ENCODE measurements at places on chromosomes 5 and 9. TPM values are rescaled to one million over a fixed set of nuclear protein-coding genes. Genes with fewer than 3 reads are reported as not detected.

DNA sequence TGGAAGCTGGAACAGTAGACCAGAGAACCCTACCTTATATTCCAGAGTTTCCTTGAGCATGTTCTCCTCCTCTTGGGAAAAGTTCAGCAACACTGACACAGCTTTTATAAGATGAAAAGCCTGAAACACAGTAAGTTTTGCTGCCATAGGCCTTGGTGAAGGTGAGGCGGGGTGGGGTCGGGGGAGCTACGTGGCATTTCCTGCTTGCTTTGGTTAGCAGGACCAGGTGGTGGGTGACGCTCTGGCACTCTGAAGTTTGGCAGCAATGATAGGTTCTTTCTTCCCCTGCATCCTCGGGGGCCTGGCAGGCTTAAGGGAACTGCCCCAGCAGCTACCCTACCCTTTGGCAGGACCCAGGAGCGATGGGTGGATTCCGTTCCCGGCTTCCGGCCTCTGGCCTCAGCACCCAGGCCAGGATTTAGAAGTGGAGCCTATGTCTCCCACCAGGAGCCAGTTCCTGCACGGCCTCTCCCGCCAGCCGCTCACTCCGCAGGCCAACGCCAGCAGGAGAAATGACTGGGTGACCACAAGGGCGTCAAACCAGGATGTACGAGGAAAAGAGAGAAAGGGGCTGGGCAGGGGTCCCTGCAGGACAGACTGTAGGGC is 19.3 kb downstream of the ARPC5L start:
- no peaks in the 10 kb centered on the region for H3K4me1 ChIP-seq
- peaks cover 91% of the 10 kb centered on the region for H3K36me3 ChIP-seq
- H3K4me3 ChIP-seq, result no peak overlapping the region
- H3K27ac ChIP-seq, result no peak overlapping the region
- no peaks in the 10 kb centered on the region for H3K27me3 ChIP-seq
- no peak for DNase-seq

- H3K4me1 ChIP-seq, result peaks cover 9% of the 10 kb centered on the region
- no peaks in the 10 kb centered on the region for H3K27me3 ChIP-seq
- no peak overlapping the region for H3K27ac ChIP-seq
- H3K4me3 ChIP-seq, result peak overlapping the region; percentile 65
These were observed 4.5 kb downstream of the FANCC start for GRCh38 chr9:95313010-95313498.

DNA sequence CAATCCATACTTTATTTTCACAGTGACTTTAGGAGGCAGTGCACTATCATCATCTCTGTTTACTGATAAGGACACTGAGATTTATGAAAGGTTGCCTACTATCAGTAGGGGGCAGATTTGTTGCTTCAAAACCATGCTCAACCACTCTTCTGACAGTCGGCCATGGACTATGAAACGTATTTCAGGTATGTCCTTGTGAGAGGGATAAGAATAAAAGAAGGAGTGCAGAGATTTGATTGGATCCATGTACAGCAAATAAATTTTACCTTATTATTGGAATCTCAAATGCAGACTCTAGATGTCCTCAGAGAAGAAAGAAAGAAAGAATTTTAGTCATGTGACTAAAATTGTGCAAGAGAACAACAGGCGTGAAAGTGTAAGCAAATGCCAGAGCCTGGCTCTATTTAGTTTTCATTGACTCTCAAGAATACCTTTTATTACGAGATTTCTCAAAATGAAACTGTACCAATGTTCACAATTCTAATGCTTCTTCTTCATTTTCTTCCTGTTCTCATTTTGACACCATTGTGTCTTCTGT is 296.6 kb upstream of the RASA1 start:
- no peak overlapping the region for H3K4me3 ChIP-seq
- no peak for DNase-seq
- no peaks in the 10 kb centered on the region for H3K4me1 ChIP-seq
- H3K27ac ChIP-seq, result no peak overlapping the region

GRCh38 chr9:136572828-136573625 is 27.2 kb upstream of the NOTCH1 start:
- peaks cover 3% of the 10 kb centered on the region for H3K4me1 ChIP-seq
- peak; percentile 28 for DNase-seq
- H3K4me3 ChIP-seq, result no peak overlapping the region
- no peaks in the 10 kb centered on the region for H3K27me3 ChIP-seq
- H3K27ac ChIP-seq, result no peak overlapping the region
- H3K36me3 ChIP-seq, result no peaks in the 10 kb centered on the region

DNA sequence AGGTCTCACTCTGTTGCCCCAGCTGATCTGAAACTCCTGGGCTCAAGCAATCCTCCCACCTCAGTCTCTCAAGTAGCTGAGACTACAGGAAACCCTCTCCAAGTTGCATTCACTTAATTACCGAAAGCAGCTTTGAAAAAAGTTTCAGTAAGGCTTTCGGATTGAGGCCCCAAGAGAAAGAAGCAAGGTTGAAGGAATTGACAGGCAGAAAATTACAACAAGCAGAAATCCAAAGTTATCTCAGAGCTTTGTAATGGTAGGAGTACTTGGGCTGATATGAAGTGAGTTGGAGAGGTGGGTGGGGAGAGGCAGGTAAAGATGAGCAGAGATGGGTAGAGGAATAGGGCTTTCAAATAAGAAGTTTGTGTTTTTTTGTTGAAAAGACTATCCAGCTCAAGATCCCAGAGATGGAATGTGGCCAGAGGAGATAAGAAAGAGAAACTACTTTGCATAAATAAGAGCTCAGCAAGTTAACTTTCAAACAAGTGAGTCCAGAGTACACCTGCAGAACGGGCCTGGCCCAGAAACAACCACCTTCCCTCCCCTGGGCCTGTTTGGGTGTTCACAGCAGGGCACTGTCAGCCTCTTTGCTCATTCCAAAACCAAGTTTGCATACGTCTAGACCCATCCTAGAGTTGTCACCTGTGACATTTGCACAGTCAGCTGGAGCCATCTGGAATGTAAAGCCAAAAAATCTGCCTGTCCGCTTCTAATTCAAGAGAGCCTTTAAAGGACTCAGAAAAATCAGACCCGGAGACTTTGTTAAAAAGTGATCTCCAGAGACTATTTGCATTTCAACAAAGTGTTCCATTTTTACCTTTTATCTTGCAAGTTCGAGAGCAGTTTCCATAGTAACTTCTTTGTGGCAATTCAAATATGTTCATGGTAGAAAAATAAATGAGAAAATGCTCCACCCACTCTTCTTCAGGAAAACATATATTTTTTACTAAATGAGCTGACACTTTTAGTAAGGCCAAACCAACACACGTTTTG is 2.2 kb upstream of the CLINT1 start:
- no peaks in the 10 kb centered on the region for H3K36me3 ChIP-seq
- no peak overlapping the region for H3K27ac ChIP-seq
- no peak for DNase-seq

DNA sequence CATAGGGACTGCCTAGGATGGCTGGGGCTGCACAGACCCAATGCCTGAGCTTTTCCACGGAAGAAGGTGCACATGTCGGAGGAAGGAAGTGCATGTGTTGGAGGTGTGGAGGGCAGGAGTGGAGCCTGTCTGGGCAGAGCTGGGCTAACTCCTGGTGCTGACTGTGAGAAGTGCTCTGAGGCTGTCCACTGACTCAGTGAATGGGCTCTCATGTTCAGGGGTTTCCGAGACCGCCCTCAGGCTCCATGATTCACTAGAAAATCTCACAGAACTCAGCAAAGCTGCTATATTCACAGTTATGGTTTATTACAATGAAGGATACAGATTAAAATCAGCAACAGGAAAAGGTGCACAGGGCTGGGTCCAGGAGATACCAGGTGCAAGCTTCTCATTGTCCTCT is 37.2 kb downstream of the NTNG2 start:
- H3K4me3 ChIP-seq, result no peak overlapping the region
- DNase-seq, result no peak
- H3K4me1 ChIP-seq, result no peaks in the 10 kb centered on the region
- no peaks in the 10 kb centered on the region for H3K27me3 ChIP-seq
- no peak overlapping the region for H3K27ac ChIP-seq
- H3K36me3 ChIP-seq, result no peaks in the 10 kb centered on the region

DNA sequence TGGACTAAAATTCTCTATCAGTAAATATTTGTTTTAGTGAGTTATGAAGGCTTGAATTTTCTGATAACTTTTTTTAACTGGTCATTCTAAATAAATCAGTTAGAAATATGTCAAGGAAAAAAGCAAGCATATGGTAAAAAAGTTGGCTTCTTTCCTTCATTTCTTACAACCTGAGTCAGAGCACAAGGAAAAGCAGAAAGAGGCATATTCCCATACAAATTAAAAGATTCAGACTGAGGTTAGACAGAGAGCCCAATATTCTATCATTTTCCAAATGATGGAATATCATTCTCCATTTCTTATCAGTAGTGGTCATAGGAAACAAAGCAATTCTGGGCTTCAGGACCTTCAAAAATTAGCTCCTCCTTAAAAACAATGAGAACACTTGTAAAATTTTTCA is 732.1 kb downstream of the MAT2B start:
- no peaks in the 10 kb centered on the region for H3K36me3 ChIP-seq
- H3K4me3 ChIP-seq, result no peak overlapping the region

DNA sequence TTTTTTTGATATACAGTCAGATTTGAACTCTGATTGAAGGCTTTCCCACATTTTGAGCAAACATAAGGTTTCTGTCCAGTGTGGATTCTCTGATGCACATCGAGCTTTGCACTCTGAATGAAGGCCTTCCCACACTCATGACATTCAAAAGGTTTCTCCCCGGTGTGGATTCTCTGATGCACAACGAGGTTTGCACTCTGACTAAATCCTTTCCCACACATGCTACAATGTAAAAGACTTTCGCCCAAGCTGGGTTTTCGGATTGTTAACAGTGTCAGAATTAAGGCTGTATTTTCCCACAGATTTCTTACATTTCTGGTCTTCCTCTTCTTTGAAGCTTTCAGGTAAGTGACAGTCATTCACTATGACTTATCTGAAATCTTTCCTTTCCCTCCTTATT is 44.3 kb downstream of the GHR start:
- DNase-seq, result no peak
- H3K36me3 ChIP-seq, result peaks cover 12% of the 10 kb centered on the region
- peaks cover 18% of the 10 kb centered on the region for H3K4me1 ChIP-seq
- H3K27ac ChIP-seq, result no peak overlapping the region

DNA sequence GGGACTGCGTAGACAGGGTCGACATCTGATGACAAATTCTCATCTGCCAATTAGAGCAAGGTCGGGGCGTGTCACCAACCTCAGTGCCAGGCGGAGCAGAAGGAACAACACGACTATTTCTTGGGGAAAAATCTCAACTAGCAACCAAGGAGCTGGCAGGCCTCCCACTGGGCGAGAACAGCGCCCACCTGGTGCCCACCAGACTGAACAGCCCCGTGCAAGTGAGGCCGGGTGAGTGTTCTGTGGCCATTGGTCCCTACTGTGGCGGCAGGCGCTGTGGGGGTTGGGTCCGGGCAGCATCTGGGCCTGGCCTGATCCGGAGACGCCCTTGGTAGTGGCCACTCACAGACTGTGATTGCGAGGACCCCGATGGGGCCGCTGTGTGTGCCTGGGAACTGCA is 11.5 kb downstream of the NOTCH1 start:
- H3K4me3 ChIP-seq, result no peak overlapping the region
- no peaks in the 10 kb centered on the region for H3K27me3 ChIP-seq
- no peak overlapping the region for H3K27ac ChIP-seq
- peaks cover 17% of the 10 kb centered on the region for H3K4me1 ChIP-seq
- no peaks in the 10 kb centered on the region for H3K36me3 ChIP-seq

DNA sequence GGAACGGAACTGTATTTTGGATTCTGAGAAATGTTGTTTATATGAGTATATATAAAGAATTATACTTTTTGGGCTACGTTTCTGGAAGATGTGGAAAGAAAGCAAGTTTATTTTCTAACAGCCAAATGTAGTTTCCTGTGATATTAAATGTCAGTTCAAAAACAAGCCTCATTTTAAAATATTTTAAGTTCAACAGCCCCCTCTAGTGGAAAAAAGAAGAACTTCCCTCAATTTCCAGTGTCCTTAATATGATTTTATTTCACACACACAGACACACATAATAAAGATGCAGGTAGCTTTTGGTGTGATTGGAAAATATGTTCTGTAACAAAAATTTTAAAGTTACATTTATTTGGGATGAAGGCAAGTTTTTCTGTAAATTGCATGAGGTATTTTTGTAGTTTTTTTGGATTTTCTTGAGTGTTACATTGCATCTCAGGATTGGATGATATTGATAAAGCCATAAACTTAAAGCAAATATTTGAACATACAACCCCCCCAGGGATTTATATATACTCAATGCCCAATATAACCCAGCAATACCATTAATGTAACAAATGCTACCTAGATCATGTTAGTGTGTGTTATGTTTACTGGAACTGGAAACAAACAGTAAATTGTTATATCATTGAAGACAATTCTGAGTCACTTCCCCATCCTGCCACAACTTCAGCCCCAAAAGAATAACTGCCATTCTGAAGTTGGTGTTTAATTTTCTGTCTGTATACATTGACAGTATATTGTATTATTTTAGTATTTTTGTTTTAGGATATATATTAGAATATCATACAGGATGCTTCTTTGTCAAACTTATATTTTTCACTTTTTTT is 54.0 kb downstream of the CCDC171 start:
- DNase-seq, result no peak
- no peaks in the 10 kb centered on the region for H3K27me3 ChIP-seq
- H3K27ac ChIP-seq, result no peak overlapping the region
- no peaks in the 10 kb centered on the region for H3K4me1 ChIP-seq

- H3K36me3 ChIP-seq, result no peaks in the 10 kb centered on the region
- H3K27ac ChIP-seq, result no peak overlapping the region
- peaks cover 7% of the 10 kb centered on the region for H3K4me1 ChIP-seq
- no peak overlapping the region for H3K4me3 ChIP-seq
These were observed 1.9 kb upstream of the SPDL1 start for GRCh38 chr5:169581580-169582227.

GRCh38 chr5:132746954-132747615 is at the start of gene CCNI2:
CCNI2 (plus strand) TSS chr5:132747426; CDS start chr5:132747496, 70 bp downstream.
- H3K27ac ChIP-seq, result no peak within 1 kb of the TSS
- peak within 1 kb of the TSS; percentile 59 for H3K4me3 ChIP-seq
- no peaks in the 10 kb centered on the region for H3K36me3 ChIP-seq
- peaks cover 9% of the 10 kb centered on the region for H3K4me1 ChIP-seq
- peak; percentile 25 for DNase-seq

DNA sequence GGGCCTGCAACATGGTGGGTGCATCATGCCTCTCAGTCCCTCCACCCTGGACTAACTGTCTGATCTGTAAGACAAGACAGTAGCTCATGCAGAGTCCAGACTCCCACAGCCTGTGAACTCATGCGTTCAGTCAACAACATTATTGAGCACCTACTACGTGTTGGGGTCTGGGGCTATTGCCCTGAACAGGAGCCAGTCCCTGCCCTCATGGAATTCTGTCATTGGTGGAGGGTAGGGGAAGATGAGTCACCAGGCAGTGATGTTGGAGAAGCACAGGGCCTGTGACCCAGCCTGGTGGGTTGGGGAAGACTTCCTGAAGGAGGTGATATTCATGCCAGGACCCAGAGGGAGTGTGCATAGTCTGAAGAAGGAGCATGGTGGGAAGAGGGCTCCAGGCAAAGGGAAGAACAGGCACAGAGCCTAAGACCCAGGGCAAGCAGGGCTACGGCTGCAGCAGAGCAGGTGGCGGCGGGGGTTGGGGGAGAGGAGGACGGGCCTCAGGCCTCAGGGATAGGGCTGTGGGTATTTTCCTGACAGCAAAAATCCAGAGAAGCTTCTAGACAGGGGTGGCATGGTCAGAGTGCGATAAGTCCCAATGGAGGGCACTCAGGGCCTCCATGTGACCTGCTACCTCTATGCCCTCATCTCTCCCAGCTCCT is 26.7 kb upstream of the PSD2 start:
- H3K27me3 ChIP-seq, result no peaks in the 10 kb centered on the region
- H3K36me3 ChIP-seq, result no peaks in the 10 kb centered on the region
- no peak for DNase-seq
- no peak overlapping the region for H3K4me3 ChIP-seq
- no peaks in the 10 kb centered on the region for H3K4me1 ChIP-seq

Gene CDKN2B-AS1
- not detected for polyA plus RNA-seq

Gene GALNT12
- 0.13 TPM for polyA plus RNA-seq

Gene SEMA4D
- polyA plus RNA-seq, result 9.3 TPM

Gene AHRR
- 0.13 TPM for polyA plus RNA-seq

Gene FPGS
- 32.3 TPM for polyA plus RNA-seq

Gene PPP3R2
- not detected for polyA plus RNA-seq

Gene SHROOM1
- 1.1 TPM for polyA plus RNA-seq
